Stimulated activated CD8-positive, alpha-beta memory T cell treated with anti-CD3 and anti-CD28 coated beads, Interleukin-4, amount 100 ng/mL, for 1 hour (primary cell): ENCODE measurements at places on chromosomes 2 and 18.

DNA sequence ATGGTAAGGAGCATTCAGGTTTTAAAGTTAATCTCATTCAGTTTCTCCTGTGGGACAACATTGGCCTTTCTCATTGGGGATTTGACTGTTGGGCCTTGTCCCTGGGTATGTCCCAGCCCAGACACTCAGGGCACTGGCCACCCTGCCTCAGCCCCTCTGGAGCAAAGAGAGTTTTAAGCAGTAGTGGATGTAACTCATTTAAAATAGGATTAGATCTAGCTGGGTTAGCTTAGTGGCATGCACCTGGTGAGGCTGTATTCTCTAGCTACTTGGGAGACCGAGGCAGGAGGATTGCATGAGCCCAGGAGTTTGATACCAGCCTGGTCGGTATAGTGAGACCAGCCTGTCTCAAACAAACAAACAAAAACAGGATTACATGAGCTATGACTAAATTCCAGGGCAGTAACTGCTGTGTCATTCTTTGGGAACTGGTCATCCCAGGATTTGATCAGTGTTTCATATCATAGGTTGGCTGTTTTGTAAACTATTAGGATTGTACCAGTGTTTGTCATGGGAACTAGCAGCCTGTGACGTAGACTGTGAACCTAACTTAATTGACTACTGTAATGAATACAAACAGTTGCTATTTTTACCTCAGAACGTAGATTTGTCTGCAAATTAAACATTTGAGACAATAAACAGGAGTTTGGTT, 12.5 kb downstream of the INPP4A start:
- no peak for DNase-seq

DNA sequence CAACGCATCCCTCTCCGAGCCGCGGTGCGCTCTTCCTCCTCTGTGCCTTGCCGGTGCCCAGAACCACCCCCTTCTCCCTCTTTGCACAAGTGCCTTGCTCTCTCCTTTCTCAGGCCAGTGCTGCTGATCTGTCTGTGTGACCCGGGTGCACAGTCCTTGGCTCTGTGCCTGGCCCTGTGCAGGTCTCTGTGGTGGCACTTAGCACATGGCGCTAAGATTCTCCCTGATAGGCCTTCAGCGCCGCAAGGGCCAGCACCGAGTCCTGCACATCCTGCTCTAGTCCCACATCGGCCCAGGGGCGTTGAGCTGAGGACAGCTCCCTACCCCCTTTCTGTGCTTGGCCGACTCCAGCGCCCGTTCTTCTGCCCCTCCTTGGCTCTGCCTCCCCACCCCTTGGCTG, 136.1 kb downstream of the NEDD4L start:
- no peak for DNase-seq

- no peak for DNase-seq
Observed at GRCh38 chr2:52611759-52612158, 1155.8 kb upstream of the CHAC2 start.

DNA sequence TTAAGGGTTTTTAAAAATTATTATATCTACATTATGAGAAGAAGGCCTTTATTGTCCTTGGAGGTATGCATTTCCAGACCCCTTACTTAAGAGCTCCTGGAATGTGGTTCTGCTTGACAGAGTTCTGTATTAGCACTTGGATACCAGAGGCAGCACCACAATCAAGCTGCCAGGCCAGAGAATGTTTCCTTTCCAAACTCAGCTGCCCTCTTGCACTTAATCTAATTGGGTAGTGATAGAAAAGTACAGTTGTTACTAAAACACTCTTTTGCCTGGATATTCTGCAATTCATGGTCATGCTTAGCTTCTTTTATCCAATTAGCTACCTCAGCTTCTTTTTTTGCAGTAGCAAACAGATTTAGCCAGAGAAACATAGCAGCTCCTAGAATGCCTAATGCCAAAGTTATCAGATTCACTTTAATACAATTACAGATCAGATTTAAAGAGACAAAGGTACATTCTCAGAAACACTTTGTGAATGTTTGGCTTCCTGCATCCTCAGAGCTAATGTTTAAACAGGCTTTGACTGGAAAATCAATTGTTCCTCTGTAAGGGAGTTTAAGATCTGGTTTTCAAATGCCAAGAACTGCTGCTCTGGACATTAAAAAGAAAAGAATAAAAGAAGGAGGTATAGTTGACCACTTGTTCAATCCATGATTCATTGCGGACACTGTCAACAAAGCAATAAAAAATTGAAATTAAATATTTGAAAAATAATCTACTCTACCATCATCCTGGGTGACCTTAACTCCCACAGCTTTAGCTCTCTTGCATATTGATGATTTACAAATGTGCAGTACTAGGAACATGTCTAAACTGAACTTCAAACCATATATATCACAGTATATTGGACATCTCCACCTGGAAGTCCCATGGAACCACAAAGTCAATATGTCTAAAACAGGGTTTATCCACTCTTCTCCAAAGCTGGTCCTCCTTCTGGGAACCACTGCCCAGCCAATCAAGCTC, 12.8 kb downstream of the NOSTRIN start:
- no peak for DNase-seq

- DNase-seq: no peak
Observed at GRCh38 chr2:159155320-159155719, 131.2 kb downstream of the WDSUB1 start.

DNA sequence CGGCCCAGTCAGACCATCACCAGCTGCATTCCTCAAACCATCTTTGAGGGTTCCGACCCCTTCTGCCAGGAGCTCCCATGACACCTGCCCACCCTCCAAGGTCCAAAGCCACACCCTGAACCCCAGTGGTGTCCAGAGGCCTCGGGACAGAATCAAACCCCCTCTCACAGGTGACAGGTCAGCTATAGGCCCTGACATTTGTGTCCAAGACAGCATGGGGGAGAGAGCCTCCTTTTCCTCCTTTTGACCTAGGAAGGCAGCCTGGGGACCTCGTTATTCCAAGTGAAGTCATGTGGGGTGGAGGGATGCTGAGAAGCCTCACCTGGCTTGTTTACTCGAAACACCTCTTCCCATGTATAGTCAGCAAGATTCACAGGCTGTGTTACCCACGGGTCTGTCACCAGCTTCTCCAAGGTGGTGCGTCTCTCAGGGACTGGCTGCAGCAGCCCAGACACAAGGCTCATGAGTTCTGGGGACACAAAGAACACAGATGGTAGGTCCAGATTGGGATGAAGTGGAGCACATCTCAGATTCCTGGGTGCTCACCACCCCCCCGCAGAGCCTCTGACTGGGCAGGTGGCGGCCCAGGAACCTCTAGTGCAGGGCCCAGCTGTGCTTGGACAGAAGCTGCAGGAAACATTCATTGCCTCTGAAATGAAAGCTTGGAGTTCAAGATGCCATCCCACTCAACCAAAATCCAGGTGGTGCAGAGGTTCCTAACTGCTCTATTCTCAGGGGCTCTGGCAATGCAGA, 5.1 kb upstream of the MTERF4 start:
- DNase-seq: no peak

DNA sequence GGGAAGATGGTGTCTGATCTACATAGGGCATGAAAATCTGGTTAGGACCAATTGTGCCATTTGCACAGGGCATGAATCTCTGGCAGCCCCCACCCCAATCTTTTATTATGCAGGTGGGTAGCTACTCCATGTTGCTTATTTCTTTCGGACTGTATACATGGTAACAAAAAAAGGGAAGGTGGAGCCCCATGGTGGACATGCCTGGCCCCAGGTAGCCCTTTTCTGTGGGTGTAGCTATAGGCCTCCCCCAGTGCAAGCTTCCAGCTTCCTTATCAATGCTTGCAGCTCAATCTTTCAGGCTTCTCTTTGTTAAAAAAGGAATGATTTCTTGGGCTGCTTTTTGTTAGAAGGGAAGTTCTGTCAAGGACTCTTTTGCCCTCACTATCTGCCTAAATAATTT, 14.3 kb upstream of the UXS1 start:
- DNase-seq: no peak
